NCI-H524 (cell line): ENCODE measurements at places on chromosomes 7 and 10.

DNA sequence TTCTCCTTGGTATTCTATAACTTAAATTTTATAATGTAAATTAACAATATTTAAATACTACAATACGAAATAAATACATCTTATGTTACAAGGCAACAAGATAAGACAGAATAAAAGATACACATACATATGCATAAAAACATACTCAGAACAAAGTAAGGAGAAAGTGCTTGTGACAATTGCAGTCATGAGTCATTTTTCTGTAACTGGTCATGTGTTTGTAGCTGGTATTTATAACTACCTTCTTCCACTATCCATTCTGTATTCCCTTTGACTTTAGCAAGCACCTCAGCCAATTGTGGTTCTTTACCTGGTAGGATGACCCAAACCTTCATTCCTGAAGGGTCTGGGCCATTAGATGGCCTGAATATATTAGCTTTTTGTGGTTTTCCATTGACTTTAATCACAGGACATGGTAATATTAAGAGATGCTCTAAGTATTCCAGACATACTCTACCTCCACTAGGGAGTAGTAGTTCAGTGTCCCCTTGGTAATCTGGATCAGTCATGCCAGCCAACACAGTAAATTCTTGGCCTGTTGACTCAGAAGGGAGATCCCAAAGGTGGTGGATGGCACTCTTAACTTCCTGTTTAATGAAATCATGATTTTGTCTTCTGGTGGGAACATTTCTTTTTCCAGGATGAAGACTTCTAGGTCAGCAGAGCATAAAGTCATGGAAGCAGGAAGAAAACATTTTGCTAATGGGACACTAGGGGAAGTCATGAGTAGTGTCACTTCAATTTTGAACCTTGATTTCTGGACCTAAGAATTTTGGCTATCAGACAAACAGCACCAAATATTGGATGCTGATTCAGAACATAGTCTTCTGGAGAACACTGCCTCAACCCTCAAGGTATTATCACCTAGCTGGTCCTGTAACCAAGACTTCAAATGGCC is 733.7 kb upstream of the IGFBP3 start:
- DNase-seq: no peak

GRCh38 chr10:30783939-30784501 is 154.5 kb upstream of the LYZL2 start:
- DNase-seq: peak; percentile 75

DNA sequence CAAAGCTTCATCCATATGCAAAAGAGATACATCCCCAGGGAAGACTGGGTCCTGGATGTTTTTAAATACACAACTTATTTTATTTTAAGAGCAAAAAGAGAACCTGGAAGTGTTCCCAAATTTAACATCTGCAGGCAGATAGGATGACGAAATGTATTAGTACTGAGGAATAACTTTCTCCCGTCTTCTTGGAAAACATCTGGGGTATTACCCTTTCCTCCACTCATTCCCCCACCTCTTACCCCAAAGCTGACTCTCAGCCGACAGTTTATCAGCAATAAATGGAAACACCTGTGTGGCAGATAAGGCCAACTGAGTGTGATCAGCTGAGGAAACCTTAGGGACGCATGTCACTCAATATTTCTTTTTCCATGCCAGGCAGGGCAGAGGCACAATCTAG is 435.6 kb upstream of the NPVF start:
- DNase-seq: no peak

GRCh38 chr7:26305090-26305868 is 13.6 kb downstream of the SNX10 start:
- DNase-seq: no peak

GRCh38 chr7:132828502-132828901 is 252.2 kb upstream of the PLXNA4 start:
- no peak for DNase-seq

GRCh38 chr10:77592946-77593636 is 44.5 kb downstream of the KCNMA1 start:
- no peak for DNase-seq

DNA sequence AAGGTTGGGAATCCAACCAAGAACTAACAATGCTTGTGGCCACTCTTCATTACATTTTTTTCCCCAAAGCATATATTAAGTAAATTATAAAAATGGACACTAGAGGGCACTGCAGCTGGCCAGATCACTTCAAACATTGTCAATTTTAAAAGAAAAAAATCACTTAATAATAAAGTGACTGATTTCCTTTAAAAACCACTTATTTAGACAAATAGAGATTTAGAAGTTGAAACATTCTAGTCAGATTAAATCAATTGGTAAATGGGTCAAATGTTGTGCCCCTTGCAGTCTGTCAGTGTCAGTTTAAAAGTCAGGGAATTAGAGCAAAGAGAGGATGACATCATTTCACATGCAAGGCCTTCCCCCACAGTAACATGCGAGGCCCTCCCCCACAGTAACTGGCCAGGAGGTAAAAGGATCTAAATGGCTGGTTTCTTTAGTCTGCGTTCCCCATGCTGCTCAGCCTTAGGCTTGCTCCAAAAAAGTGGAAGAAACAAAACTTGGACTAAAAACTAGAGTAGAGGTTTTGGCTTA is 177.9 kb downstream of the SKAP2 start:
- no peak for DNase-seq

- DNase-seq: peak; percentile 34
Measured at GRCh38 chr7:137591421-137591837, 247.9 kb upstream of the PTN start.

DNA sequence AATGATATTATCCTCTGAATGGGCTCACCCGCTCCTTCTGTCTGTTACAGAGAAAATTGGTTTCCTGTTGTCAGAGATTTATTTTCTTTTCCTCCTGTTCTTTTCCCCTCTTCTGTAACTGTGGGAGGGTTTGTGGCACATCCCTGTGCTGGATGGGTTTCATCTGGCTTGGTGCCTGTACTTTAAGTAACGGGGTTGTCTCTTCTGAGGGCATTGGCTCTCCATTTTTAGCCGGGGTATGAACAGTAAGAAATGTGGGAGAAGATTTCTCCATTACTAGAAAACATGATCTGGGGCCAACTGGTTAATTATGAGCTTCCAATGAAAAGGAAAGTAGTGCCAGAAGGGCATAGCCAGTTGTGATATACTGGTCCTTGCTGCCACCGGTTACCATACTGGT is 142.6 kb downstream of the SND1 start:
- no peak for DNase-seq

GRCh38 chr7:32582036-32582435 is 86.7 kb downstream of the AVL9 start:
- DNase-seq: no peak

GRCh38 chr7:7792056-7792455 is 73.6 kb upstream of the RPA3 start:
- DNase-seq: no peak

GRCh38 chr7:25894002-25894901 is 257.7 kb upstream of the NFE2L3 start:
- DNase-seq: peak; percentile 71

DNA sequence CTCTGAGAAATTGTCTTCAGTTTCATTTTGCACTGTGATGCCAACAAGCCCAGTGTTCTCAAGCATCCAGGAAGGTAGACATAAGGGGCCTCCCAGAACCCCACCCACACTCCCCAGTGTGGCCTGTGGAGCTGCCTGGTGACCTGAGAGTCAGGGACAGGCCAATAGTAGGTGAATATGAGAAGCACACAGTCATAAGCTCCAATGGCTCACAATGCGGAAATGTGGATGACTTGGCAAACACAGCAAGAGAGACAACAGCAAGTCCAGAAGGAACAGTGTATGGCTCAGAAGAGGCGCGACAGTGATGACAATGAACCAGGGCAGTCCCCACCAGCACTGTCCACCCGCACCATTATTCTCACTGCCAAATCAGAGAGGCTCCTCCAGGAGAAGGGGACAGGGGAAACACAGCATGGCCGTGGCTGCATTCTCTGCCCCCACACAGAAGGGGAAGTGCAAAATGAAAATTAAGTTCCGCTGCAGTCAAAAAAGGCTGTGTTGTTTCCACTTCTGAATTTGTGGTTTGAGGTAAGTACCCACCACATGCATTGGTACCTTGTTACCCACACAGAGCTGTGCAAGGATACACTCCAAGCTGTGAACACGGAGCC is 419.8 kb downstream of the GRID1 start:
- no peak for DNase-seq

- DNase-seq: no peak
Measured at GRCh38 chr10:130361351-130362105, 225.3 kb downstream of the GLRX3 start.

- no peak for DNase-seq
Measured at GRCh38 chr7:69640216-69640615, 41.9 kb downstream of the AUTS2 start.

- DNase-seq: peak; percentile 35
Measured at GRCh38 chr7:103766660-103767059, 222.8 kb downstream of the RELN start.

GRCh38 chr10:124743191-124744101 is 732 bp downstream of the FAM53B start:
- DNase-seq: no peak

DNA sequence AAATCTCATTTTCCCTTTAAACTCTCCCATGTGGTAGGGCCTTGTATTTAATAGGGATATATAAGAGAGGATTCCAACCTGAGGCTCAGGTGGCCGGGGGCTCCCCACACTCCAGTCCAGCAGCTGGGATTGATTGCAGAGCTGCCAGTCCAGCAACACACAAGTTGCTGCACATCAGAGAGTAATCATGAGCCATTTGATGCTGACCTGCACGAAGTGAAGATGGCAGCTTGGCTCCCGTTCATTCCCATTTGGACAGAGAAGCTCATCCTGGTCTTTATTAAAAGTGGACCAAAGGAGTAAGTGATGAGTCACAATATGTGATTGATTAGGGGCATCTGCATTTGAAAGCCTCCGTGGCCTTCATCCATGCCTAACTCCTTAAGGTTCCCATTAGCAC is 202.4 kb downstream of the PLXNA4 start:
- no peak for DNase-seq

DNA sequence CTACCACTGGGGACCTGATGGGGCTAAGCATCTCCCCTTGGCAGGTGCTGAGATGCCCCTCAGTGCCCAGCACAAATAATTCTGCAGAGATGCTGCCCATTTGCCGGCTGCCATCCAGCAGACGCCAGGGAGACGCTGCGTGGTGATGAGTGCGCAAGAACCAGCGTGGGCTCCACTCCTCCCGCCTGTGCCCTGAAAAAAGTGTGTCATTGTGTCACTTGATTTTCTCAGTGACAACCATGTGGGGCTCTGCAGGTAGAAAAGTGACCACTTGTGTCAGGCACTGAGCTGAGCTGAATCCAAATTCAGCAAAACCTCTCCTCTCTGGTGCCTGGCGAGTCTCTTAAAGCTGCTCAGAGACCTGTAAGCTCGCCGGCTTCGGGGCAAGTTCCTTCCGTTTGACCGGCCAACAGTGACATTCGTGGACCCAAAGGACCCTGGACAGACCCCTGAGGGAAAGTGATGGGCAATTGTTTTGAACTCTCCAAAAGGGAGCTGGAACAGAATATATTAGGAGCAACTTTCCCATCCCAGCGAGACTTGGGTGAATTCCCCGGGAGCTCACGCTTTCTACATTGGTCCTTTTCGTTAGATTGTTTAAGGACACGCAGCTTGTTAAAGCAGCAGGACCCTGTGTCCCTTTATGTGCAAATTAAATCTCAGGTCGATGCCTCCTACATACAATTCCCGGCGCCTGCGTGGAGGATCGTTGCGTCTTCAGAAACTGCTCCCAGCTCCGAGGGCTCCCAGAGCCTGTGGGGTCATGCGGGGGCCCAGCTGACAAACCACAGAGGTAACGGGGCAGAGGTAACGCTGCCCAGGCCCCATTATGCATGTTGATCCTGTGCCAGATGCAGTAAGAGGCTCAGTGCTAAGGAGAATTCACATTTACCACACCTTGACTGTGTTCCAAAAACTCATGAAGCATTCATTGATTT is 332.7 kb downstream of the ADARB2 start:
- no peak for DNase-seq
